ENCODE measurements at places on chromosomes 6 and 20. TPM values are rescaled to one million over a fixed set of nuclear protein-coding genes. Genes with fewer than 3 reads are reported as not detected.

Gene OR2W1
- polyA plus RNA-seq = not detected

Gene ABRACL
- polyA plus RNA-seq = 88.4 TPM

Gene EEF1A2
- polyA plus RNA-seq = 6.0 TPM

Gene MYLIP
- polyA plus RNA-seq = 57.6 TPM

Gene RAB32
- 21.7 TPM for polyA plus RNA-seq

Gene BMP6
- polyA plus RNA-seq = 3.6 TPM

Gene TREM1
- polyA plus RNA-seq = not detected

Gene SMPDL3A
- polyA plus RNA-seq = 1.5 TPM

Gene SIRPB1
- 1.6 TPM for polyA plus RNA-seq

Gene DLL1
- 4.0 TPM for polyA plus RNA-seq

Gene ADGB
- not detected for polyA plus RNA-seq

Gene QRSL1
- polyA plus RNA-seq = 1.9 TPM

Gene AHI1
- 4.1 TPM for polyA plus RNA-seq

Gene CABLES2
- polyA plus RNA-seq = 1.8 TPM

Gene CCN6
- polyA plus RNA-seq = not detected

Gene CYP21A2
- 3.6 TPM for polyA plus RNA-seq

Gene PRSS16
- polyA plus RNA-seq = not detected

Gene PI16
- polyA plus RNA-seq = not detected

Gene GPX5
- not detected for polyA plus RNA-seq

Gene GPSM3
- 31.1 TPM for polyA plus RNA-seq

Gene YIPF3
- 33.4 TPM for polyA plus RNA-seq

Gene ROS1
- not detected for polyA plus RNA-seq

Gene UNC5CL
- polyA plus RNA-seq = 0.72 TPM

Gene SAMD5
- 1.7 TPM for polyA plus RNA-seq

Gene SLC4A11
- polyA plus RNA-seq = not detected

Gene PLCB1
- polyA plus RNA-seq = 1.4 TPM

Gene STX11
- polyA plus RNA-seq = 4.6 TPM

Gene PNISR
- polyA plus RNA-seq = 140 TPM

Gene SIGLEC1
- polyA plus RNA-seq = 2.8 TPM
